ENCODE measurements at places on chromosomes 3 and 15.

GRCh38 chr15:63820210-63820609 is 13.5 kb downstream of the HERC1 start:
- no peak for DNase-seq

- peak; percentile 41 for DNase-seq
Observed at GRCh38 chr3:57983734-57984518, 24.3 kb upstream of the FLNB start.

DNA sequence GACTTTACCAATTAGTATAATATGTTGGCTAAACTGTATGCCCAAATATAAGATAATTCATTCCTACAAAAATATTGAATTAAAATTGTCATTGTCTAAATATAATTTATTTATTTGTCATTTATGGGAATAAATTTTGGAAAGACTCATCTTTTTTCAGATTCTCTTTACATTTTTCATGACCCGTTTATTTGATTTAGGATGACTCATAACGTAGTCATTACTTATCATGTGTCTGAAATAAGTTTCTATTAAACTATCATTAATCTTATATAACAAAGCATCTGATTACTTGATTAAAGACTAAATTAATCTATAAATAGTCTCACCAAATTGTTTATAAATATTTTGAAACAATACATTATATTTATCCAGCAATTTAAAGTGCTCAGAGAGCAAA is 516.6 kb downstream of the CADM2 start:
- no peak for DNase-seq

GRCh38 chr15:33204926-33205325 is 10.4 kb upstream of the FMN1 start:
- DNase-seq, result no peak

- DNase-seq, result no peak
Observed at GRCh38 chr15:66706225-66706732, 4.2 kb downstream of the SMAD6 start.

GRCh38 chr15:90879730-90880366 is 4.5 kb upstream of the FES start:
- no peak for DNase-seq

- DNase-seq, result no peak
Observed at GRCh38 chr15:84590406-84590805, 10.4 kb upstream of the ZSCAN2 start.

DNA sequence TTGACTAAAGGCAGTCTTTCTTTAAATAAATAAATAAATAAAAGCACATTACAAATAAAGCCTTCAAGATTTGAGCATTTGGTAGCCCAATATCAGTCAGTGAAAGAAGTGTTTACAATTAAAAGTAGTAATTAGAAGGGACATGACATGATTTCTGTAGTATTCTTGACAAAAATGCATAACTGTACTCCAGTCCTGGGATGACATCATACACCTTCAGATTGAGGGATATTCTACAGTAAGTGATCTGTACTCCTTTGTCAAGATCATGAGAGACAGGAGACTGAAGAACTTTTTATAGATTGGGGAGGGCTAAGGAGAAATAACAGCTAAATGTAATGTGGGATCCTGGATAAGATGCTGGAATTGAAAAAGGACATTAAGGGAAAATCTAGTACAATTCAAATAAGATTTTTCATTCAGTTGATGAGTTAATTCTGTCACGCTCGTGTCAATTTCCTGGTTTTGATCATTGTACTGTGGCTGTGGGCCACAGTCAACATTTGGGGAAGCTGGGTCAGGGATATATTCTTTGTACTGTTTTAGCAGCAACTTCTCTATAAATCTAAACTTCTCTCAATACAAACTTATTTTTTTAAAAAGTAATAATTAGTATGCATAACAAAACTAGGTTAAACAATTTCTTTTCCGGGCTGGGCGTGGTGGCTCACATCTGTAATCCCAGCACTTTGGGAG is 314.8 kb downstream of the PTPRG start:
- DNase-seq, result no peak

DNA sequence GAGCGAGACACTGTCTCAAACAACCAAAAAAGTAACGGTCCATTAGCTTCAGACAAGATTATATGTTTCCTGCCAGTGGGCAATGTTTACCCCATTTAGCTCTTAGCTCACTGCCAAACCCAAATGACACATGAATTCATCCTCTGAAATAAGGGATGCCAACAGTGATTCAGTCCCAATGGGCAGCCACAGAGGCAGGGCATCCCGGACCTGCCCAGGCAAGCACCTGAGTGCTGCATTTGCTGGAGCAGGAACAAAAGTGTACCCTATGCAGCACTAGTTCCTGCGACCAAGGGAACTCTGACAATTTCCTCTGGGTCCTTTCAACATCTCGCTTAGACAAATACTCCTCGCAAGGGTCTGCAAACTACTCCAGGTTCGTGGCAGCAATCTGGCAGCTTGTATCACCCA is 8.0 kb downstream of the IP6K2 start:
- DNase-seq, result no peak

- DNase-seq, result no peak
Observed at GRCh38 chr15:68232449-68232848, 2.9 kb upstream of the CLN6 start.

GRCh38 chr3:56952846-56953245 is 107.6 kb upstream of the SPATA12 start:
- no peak for DNase-seq

DNA sequence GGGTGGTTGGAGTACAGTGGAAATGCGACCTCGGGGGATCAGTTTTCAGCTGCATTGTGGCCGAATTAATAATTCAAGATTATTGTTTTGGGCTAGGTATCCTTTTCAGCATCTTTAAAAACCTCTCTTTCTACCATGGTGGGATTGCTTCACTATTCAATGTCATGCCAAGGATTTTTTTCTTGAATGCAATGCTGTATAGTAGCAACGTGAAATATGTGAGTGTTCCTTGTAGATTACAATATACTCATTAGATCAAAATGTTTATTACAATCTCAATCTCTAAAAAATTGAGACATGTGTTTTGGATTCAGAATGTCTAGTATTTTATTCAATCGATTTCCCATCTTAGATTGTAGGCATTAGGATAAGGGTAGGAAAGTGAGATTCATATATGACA is 586.5 kb upstream of the TBL1XR1 start:
- DNase-seq, result no peak

GRCh38 chr3:59237121-59237520 is 187.3 kb upstream of the CFAP20DC start:
- DNase-seq, result no peak

- DNase-seq, result no peak
Observed at GRCh38 chr3:110413266-110413665, 658.4 kb upstream of the NECTIN3 start.

GRCh38 chr15:101158166-101159095 is 93.4 kb downstream of the CHSY1 start:
- no peak for DNase-seq

- no peak for DNase-seq
Observed at GRCh38 chr3:43659250-43659880, 31.4 kb upstream of the ABHD5 start.

DNA sequence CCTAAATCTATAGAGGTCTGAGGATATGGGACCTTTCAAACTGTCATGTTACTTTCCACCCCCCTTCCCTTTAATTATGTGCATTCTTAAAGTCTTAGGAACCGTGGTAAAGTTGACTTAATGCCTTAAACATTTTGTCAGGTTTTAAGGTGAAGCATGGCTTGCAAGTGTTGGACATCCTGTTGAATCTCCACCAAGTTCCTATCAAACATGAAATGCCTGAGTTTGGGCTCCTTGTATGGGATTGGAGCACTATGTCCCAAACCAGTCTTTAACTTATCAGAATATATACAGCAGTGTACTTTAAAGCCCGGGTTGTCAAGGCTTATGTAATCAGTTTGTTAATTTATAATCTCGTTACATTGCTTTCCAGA is 1.1 kb downstream of the SNRK start:
- DNase-seq, result no peak

- DNase-seq, result no peak
Observed at GRCh38 chr3:36795622-36796021, 31.3 kb upstream of the DCLK3 start.

DNA sequence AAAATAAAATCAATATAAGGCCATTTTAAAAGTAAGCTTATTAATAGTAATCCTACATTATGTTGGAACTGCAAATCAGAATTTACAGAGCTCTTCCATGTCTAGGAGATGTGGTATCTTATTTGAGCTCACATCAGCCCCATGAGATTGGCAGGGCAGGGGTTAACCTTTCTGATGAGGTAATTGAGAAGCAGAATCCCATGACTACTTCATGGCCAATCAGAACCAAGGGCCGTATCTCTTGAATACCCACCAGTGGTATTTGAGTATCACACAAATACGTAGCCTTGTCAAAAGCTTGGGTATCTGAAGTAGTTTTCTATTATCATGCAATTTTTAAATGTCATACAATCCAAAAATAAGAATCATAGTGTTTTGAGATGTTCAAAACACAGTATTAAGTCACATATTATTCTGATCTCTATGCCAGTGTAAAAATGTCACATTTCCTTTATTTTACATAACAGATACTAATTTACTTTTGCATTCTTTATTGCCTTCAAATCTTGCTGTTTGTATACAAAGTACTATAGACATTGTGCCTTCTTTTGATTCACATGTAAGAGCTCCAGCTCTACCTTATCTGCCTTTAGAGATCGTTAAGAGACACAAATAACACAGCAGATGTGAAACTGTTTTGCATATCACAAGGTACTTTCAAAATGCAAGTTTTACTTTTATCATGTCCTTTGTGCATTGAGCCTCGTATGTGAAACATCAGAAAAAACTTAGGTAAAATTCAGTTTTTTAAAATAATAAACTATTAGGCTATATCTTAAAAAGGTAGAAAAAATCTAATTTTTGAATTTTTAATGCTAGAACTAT is 251.7 kb upstream of the GOLGA6L4 start:
- no peak for DNase-seq

- DNase-seq, result no peak
Observed at GRCh38 chr15:28184166-28184565, 85.1 kb upstream of the OCA2 start.

- no peak for DNase-seq
Observed at GRCh38 chr3:71307991-71308697, 275.4 kb downstream of the FOXP1 start.

- DNase-seq, result no peak
Observed at GRCh38 chr3:27429909-27430308, 54.3 kb downstream of the SLC4A7 start.

GRCh38 chr15:65091946-65092770 is 15.6 kb downstream of the KBTBD13 start:
- no peak for DNase-seq
